ENCODE measurements at places on chromosomes 5 and 9.

DNA sequence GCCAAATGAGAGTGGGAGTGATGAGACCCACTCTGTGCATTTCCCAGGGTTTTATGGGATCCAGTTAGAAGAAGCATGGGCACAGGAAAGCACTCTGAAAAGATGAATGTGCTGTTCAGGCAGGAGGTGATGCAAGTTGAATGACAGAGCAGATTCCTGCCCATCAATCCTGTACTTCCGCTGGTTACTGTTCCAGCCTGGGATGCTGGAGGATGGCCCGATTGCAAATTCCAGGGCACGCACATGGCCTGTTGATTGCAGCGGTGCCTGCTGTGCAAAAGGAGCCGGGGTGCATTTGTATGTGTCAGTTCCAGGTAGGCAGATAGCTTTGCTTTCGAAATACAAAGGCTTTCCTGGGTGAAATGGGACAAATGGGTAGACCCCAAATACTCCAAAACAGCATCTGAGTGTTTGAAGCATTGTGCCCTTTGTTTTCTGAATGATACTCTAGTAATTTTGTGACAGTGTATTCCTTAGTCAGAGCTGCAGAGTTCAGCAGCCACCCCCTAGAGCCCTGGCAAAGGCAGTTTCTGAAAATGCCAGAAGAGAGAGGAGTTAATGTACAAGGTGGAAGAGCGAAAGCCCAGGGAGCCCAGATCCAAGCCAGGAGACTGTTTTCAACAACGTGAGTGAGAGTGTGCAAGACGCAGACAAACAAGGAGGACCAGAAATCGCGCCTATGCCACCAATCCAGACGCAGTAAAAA lies 454.2 kb upstream of the CLINT1 start:
- DNase-seq = no peak

DNA sequence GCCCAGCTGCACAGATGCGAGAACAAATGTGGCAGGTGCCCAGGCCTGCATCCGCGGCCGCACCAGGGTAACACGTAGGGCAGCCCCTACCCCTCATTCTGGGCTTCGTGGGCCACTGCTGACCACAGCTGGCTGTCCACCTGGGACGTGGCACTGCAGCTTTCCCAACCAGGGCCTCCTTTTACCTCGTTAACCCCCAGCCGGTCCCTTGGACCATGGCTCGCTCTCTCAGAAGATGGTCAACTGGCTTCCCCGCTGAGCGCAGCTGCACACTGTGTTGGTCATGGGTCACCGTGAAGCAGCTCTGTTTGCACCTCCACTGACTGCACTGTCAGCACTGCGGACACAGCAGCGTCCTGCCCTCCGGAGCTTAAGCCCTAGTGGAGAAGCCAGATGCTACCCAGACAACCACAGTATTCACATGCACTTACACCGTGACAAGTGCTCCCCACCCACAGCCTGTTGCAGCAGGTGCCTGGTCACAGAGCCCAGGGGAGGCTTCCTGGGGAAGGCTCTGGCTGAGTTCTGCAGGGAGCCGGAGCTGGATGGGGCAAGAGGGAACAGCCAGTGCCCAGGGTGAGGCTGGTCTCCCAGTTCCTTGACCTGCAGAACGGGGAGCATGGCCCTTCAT lies 10.5 kb upstream of the PLEKHG4B start:
- no peak for DNase-seq

DNA sequence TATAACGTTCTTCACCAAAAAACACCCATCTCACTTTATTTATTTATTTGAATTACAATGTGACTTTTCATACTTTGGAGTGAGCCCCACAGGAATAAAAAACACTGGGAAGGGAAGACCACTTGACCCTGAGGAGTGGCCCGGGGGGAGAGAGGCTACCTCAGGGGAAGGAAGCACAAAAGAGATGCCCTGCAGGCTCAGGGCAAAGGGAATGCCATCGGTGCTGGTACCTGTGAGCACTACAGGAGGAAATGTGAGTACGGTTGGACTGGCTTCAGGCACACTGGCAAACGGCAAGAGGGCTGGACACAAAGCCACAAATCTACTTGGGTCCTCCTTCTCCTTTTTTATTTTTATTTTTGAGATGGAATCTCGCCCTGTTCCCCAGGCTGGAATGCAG lies 363.9 kb upstream of the KLF4 start:
- no peak for DNase-seq

DNA sequence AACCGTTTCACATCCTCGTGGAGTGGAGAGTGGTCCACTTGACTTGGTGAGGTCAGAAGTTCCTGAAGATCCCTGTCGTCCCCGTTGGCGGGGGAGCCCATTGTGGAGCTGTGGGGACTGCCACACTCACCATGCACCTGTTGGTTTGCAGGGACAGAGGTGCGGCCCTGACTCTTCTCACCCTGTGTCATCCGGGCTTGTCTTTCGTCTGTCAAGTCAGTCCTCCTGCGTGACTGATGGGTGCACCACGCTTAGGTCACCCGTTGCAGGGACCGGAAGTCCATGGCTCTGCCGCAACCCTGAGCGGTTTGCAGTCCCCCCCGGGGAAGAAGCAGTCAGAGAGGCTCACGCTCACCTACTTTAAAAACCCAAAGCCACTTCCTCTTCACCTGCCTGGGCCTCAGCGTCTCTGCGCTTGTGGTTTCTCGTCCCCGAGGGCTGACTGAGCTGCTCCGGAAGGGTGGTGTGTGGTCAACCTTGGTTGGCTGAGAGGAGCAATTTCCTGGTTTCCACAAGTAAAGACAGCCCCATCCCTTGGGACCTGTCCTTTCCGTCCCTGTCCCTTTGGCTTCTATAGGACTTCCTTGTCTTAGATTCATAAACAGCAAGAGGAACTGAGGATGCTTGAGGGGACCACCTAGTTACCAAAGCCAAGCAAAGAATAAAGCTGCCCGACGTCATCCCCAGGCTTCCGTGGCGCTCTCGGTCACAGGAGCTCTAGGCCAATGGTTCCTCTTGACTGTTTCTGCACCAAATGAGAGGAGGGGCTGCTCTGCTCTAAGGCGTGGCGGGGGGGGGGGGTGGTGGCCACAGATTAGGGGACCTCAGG lies 53.2 kb downstream of the USP20 start:
- DNase-seq = peak; percentile 94

DNA sequence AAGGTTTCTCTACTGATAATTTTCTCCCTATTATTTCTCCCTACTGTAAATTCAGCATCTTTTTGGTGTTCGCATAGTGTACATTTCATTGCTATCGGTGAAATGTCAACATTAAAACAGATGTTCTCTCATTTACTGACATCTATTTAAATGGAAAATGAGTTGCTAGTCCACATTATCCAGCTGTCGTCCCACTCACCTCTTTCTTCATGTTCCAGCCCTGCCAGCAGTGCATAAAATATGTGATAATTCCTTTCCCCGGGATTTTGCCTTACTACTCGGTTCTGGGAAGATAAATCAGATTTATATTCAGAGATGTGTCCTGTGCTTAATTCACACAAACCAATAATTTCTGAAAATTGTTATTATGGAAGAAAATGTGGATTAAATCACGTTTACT lies 155.8 kb downstream of the MYO10 start:
- no peak for DNase-seq

- DNase-seq = peak; percentile 93
Measured at GRCh38 chr5:177510567-177511053, 984 bp upstream of the DOK3 start.

GRCh38 chr9:110095161-110095595 lies 112.8 kb downstream of the C9orf152 start:
- DNase-seq = no peak

- DNase-seq = no peak
Measured at GRCh38 chr5:62268234-62268633, 37.8 kb upstream of the KIF2A start.

GRCh38 chr5:111511174-111511830 lies 1.0 kb downstream of the STARD4 start:
- peak; percentile 20 for DNase-seq

- DNase-seq = no peak
Measured at GRCh38 chr5:56475689-56476486, 242.8 kb upstream of the ANKRD55 start.

GRCh38 chr9:80648336-80648735 lies 1041.0 kb downstream of the TLE1 start:
- no peak for DNase-seq

GRCh38 chr5:8611067-8611466 lies 742.1 kb downstream of the MTRR start:
- no peak for DNase-seq

- DNase-seq = no peak
Measured at GRCh38 chr5:138706655-138707480, 46.4 kb upstream of the CTNNA1 start.

GRCh38 chr5:179623906-179624741 lies 653 bp upstream of the HNRNPH1 start:
- DNase-seq = no peak

DNA sequence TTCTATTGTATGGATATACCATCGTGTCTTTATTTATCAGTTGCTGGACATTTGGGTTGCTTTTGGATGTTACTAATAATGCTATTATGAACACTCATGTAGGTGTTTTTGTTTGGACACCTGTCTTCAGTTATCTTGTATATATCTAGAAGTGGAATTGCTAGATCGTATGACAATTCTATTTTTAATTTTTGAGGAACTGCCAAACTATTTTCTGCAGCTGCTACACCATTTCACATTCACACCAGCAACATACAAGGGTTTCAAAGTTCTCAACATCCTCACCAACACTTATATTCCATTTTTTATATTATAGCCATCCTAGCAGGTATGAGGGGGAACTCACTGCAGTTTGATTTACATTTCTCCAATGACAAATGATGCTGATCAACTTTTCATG lies 324.6 kb downstream of the CAAP1 start:
- no peak for DNase-seq

GRCh38 chr5:54894957-54895815 lies 90.2 kb downstream of the ESM1 start:
- no peak for DNase-seq

GRCh38 chr5:145925803-145926202 lies 10.6 kb upstream of the SH3RF2 start:
- DNase-seq = no peak

DNA sequence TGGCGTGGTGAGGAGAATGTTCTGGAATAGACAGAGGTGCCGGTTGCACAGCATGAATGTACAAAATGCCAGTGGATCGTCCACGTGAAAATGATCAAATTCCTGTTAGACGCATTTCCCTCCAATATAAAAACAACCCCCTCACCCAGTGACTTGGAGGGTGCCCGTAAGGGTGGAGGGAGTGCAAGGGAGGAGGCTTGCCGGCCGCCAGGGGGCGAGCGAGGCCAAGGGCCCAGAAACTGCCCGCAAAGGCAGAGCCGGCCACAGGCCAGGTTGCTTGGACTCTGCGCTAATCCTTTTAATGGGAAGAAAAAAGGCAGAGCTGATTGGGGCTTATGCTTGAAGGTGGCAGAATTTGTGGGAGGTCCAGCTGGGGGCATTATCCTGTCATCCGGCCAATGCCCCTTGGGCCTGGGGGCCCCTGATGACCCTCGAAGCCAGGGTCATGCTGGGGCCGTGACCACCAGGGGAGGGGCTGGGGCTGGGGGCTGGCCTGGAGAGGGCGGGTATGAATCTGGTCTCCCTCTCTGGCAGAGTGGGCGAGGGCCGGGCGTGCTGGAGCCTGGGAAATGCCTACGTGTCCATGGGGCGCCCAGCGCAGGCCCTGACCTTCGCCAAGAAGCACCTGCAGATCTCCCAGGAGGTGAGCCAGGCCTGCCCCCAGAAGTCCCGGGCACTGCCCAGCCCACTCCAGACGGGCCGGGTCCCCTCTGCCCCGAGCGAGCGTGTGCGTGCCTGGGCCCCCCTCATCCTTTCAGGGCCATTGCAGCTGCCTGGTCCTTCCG lies 12.0 kb downstream of the GPSM1 start:
- DNase-seq = peak; percentile 77

DNA sequence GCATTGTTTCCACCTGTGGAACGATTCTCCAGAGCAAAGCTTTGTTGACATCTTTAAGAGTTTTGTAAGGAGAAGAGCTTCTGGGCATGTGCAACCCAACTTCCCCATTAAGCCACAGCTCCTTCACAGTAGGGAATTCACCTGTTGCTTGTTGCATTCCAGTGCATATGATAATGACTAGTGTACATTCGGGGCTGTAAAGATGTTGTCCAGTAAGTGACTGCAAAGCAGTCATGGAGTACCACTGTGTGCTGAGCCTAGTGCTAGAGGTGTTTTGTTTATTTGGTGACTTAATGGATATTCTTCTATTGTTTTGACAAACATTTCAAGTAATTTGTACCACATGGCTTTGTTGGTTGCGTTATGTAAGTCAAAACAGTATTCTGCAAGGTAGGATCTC lies 12.8 kb downstream of the UGCG start:
- DNase-seq = no peak

DNA sequence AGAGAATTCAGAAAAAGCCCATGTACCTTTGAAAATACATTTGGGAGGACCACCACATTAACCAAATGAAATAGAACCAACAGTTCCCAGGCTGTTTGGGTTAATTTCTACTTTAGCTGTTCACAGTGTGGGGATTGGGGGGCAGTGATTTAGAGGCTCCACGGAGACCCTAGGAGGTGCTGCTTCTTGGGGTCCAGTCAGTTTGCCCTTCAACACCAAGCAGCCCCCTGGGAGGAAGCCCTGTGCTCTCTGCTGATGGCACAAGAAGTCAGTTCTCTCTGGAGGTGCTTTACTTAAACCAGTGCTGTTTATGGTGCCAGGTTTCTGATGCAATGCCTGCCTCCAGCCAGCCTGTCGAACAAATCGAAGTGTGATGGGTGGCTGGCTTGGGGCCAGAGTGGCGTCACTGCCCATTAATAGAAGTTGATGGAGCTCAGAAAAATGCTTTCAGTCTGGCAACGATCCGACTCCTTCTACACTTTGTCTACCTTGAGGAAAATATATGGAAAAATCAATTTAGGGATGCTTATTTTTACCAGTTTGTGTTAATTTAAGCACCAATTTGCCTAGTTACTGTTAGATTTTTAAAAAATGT lies 134.0 kb downstream of the SNX18 start:
- DNase-seq = no peak

- DNase-seq = no peak
Measured at GRCh38 chr9:99093492-99093791, 11.5 kb upstream of the TGFBR1 start.

GRCh38 chr5:54309276-54309675 lies 1.1 kb downstream of the ARL15 start:
- peak; percentile 21 for DNase-seq

DNA sequence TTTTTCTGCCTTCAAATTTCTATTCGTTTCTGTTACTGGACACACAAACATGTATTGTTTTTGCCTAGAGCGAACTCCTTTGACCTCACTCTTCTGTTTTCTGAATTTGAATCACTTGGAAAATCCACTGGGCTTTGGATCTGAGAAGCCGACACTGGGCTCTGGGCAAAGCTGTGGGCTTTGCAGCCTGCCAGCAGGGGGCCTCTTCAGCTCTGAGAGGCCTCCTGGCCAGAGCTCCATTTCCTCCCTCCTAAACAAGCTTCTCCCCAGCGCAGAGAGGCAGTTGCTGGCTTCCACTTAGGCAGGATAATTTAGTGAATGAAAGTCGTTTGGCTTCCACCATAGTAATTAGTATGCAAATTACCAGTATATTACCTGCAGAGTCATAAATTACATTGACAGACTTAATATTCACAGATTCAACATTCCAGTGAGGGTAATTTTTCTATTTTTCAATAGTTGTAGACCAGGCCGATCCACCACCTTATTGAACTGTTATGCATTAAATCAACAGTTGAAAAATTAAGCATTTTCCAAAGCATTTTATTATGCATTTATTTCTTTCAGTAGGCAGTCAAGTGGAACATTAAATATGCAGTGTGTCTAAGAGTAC lies 104.0 kb upstream of the ZNF366 start:
- DNase-seq = peak; percentile 68

- no peak for DNase-seq
Measured at GRCh38 chr9:111839387-111839786, 44.6 kb upstream of the SHOC1 start.

Data from NAMALWA (cell line).